ENCODE measurements at places on chromosomes 2 and 18.

GRCh38 chr2:36413218-36413617 lies 57.6 kb downstream of the CRIM1 start:
- no peak for DNase-seq

DNA sequence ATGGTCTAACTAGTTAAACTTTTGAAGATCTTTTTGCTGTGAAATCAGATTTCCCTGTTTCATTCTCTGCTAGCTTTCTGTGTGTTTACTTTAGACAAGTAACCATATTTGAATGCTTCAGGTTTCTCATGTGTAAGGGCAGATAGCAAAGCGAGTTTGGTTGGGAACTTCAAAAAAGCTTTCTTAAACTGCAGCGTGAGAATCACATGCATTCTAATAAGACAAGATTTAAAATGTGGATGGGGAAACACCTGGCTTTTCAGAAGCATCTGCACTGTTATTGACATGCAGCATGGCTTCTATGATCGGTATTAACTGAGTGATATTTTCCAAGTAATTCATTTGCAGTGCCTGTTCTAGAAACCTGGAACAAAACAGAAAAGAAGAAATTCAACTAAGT lies 119.3 kb downstream of the ABCA12 start:
- no peak for DNase-seq

- no peak for DNase-seq
Observed at GRCh38 chr2:62822549-62822948, 117.0 kb downstream of the EHBP1 start.

DNA sequence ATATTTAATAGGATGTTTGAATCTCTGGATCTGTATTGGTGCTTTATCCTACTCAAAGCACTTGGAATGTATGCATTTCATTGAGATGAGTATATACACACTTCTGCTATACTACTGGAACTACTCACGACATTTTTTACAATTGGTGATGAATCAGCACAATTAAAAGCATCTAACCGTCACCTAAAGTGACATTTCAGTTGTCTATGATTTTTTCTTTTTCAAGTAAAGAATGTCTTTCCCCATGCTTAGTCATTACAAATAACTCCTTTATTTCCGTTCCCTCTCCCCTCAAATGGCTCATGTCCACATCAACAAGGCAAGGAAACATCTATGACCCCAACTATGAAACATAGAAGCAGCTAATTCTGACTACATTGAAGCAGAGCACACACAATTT lies 77.3 kb downstream of the CLIP4 start:
- DNase-seq: no peak

DNA sequence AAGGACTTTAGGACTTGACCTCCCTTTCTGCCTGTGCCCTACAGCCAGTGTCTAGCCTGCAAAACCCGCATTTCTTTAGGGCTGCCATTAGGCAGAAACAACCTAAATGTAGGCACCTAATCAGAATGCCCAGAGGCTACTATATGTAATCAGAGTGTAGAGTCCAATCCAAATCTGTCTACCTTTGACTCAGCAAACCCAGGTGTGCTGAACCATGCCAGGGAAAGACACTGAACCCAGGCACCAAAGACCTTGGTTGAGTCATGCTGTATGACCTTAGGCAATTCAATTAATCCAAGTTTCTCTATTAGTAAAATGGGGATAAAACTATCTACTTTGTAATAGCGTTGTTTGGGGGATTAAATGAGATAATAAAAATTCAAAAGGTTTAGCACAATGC lies 20.7 kb downstream of the CAPN14 start:
- DNase-seq: no peak

DNA sequence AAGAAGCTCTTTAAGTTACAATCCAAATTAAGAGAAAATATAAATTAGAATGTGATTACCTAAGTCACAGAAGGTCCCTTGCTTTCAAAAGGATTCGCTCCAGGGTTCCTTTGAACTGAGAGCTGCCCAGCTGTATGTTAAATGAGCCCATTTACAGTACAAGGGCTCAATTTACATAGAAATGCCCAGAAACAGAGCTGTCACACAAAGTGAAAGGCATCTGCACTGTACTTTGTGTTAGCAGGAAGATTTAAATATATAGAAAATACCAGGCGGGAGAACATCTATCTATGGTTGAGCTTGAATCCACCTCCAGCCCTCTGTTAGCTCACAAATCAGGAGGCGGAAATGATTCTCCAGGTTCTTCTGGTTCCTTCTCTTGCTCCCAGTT lies 272.9 kb downstream of the PAX3 start:
- no peak for DNase-seq

DNA sequence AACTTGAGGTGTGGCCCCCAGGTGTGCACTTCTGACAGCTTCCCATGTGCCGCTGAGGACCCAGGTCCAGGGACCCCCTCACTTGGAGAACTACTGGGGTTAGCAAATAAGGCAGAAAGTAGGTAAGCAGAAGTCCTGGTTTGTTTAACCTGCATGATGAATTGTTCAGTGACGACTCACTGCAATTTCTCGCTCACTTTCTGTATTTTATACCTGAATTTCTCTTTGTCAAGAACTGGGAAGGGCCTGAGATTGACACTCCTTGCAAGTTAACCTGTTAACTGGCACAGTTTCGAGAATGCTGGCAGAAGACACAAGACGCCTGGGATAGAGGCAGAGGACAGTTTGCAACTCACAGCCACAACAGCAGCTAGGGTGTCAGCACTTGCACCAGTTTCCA lies 164.5 kb upstream of the NCK2 start:
- no peak for DNase-seq

DNA sequence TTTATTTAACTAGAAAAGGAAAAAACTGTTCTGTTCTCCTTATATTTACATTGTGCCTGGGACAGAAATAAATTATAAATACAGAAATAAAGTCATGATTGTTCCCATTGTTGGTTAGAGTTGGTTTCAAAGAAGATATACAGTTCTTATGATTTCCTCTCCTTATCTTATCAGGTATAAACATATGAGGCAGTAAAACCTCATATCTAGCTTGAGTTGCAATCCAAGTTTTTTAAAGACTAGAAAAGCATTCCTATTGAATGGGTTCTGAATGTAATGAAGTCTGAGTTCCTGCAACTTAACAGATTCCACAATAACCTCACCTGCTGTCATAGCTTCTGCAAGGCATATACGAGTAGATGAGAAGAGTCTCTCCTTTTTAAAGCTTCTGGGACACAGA lies 114.7 kb upstream of the CAVIN2 start:
- DNase-seq: no peak

DNA sequence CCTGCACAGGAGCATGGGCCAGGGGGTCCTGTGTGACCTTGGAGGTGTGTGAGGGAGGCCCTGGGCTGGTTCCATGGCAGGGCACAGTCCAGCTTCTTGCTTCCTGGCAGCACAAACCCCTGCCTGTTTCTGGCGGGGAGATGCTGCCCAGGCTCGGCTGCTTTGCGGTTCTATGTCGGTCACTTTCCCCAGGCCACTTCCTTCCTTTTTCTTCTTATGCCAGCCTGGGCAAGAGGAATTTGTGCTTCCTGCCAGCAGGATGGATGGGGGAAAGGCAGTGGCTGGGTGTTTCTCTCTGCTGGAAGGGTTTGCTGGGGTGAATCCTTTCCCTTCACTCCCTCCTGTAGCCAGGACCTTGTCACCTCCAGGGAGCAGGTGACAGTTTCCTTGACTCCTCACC lies 24.3 kb downstream of the ASAP2 start:
- no peak for DNase-seq

DNA sequence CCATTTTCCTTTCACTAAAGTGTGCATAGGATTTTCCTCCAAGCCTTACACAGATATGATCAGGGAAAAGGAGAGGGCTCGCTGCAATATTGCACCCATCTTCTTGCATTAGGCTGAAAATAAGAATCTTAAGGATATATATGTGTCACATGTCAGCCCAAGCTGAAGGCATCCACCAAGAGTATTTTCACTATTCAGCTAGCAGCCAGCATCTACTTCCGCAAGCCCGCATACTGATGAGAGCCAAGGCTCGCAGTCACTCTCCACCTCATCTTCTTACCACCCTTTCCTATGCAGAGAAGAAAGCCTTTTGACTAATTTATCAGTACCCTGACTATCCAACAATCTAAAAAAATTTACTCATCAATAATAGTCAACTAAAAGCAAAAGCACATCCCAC lies 6.1 kb downstream of the TMEM163 start:
- no peak for DNase-seq

GRCh38 chr2:176454893-176455815 lies 185.9 kb downstream of the MTX2 start:
- peak; percentile 38 for DNase-seq

DNA sequence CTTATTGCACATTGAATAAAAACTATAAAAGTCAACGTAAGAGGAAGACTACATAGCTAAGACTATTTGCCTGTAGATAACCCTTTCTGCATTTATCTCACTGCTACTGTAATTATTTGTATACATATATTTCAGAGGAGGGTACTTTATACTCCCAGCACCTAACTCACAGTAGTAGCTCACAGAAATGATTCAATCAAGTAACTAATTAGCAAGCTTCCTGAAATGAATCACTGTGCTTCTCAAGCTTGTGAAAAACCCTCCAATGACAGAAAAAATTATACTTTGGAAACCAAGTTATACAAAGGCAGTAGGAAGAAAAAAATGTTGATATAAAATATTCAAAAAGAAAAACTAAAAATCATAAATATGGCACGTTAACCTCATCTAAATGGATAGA lies 124.9 kb downstream of the NBAS start:
- no peak for DNase-seq

GRCh38 chr2:69931832-69932595 lies 17.1 kb downstream of the MXD1 start:
- no peak for DNase-seq

GRCh38 chr18:2442726-2443275 lies 128.5 kb downstream of the METTL4 start:
- no peak for DNase-seq

- no peak for DNase-seq
Observed at GRCh38 chr2:121088251-121089165, 196.5 kb downstream of the TFCP2L1 start.

GRCh38 chr2:29060441-29060840 lies 13.9 kb downstream of the PCARE start:
- DNase-seq: no peak

- DNase-seq: no peak
Observed at GRCh38 chr2:63058921-63059792, 8.5 kb downstream of the OTX1 start.

GRCh38 chr18:8799001-8799400 lies 93.6 kb downstream of the MTCL1 start:
- DNase-seq: no peak

DNA sequence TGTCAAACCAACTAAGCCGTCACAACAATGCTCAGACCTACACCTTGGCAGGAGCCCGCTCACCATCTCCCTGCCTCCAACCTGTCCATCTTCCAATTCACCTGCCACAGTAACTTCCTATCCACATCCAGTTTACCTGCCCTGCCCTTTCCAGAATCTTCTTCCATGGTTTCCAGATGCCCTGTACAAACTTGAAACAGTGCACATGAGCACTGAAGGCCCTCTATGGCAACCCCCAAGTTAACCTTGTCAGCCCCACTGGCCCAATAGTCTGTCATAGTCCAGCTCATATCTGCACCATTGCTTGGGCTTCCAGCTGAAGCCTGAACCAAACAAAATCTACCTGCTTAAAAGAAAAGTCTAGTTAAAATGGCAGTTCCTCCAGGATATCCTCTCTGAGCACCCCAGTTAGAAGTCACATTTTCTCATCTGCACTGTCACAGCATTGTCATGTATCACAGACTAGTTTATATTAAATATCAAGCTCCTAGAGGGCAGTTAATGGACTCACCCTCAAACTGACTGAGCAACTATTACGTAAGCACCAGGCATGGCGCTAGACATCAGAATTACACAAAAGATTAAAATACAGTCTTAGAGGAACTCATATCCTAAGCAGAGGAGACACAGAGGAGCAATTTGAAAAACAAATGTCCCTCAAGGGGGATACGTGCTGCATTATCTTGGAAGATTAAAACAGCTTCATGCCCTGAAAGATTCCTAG lies 11.6 kb downstream of the NFE2L2 start:
- no peak for DNase-seq

- DNase-seq: no peak
Observed at GRCh38 chr2:38591152-38591551, 11.6 kb downstream of the HNRNPLL start.

GRCh38 chr2:135637456-135638087 lies 104.1 kb upstream of the UBXN4 start:
- no peak for DNase-seq

DNA sequence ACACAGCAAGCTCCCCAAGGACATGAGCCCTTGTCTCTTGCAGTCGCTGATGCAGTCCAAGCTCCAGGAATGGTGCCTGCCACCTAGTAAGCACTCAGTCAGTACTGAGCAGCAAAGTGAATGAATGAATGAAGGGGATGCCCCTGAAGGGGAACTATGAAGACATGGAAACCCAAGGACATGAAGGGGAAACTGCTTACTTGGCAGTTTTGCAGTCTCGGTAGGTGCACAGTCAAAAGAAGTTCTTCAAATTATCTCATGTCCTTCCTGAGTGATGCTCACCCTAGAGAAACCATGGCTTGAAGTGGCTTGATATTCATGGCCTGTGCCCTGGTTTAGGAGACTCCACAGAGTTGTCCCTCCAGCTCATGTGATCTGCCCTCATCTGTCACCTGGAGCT lies 102.1 kb upstream of the DLX2 start:
- no peak for DNase-seq

GRCh38 chr2:241980193-241980592 lies 110.7 kb downstream of the RTP5 start:
- no peak for DNase-seq

DNA sequence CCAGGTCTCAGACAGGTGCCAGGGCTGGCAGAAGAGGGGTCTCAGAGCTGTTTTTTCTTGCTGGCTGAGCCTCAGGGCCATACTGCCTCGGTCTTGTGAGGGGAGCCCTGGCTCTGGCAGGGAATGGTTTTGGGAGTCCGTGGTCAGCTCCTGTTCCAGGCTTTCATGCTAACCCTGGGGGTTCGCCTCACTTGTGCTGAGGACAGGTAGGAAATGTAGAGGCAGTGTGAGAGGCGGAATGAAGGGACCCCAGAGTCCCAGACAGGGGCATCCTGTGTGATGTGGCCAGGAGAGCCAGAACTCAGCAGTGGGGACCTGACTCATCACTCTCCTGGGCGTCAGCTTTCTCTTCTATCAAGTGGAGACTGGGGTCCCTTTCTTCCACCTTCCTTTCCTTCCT lies 5.7 kb upstream of the CELF4 start:
- no peak for DNase-seq

DNA sequence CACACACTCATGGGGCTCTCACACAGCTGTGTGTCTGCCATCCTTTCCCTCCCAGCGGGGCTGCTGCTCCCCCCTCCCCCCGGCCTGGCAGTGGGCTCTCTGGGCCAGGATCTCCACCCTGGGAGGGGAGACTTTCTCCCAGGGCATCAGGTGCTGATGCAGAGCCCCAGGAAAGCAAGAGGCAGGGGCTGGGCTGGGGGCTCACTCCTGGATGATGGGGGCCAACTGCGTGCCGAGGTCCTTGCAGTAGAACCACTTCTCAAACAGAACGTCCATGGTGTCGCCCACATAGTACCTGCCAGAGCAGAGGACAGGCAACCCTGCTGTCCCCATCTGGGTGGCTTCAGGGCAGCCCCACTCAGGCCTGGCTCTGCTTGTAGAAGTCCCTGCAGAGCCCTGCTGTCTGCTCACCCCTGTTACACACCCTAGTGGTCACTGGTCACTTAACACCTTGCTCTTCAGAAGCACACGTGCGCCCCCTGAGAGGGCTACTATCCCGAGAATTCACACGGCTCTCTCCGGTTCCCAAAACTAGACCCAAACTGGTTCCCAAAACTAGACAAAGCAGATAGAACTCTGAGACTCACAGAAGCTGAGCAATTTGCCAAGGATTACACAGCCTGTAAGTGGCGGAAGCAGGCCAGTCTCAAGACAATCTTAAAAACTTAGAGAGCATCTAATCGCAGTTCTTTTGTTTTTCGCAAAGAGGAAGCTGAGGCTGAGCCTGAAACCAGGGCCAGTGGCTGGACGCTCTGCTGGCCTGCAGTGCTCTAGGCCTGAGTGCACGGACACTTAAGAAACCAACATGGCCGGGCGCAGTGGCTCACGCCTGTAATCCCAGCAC lies 6.6 kb upstream of the OXER1 start:
- no peak for DNase-seq

All from GM19239 (cell line).